ENCODE measurements at places on chromosomes 16 and 17.

DNA sequence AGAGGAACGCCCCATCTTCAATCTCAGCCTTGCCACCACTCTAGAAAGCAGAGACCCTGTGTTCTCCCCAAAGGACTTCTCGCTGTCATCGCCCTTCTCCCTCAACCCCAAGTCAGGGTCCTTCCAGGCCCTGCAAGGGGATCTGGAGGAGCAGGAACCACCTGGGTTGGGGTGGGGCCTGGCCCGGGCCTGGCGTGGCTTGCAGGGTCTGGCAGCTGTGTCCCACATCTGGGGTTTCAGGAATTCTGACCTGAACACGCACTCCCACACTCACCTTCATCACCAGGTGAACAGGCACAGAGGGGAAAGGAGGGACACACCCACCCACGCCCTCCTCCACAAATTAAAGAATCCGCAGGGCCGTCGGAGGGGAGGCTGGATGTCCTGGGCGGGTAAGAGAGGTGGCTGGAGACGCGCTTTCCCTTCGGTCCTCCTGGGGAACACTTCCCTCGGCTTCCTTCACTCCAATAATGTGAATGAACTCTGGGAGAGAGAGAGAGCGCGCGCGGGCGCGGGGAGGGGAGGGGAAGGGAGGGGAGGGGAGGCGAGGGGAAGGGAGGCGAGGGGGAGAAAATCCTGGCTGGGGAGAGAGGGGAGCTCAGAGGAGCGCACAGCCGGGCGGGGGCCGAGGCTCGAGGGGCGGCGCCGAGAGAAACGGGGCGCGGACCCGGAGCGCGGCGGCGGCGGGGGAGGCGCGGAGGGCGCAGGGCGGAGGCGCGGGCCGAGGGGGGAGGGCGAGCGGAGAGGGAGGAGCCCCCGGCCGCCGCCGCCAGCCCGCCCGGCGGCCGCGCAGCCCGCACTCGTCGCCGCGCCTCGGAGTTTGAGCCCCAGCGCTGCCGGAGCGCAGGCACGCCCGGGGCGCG is at the start of gene CACNG4:
TSS of gene CACNG4 (plus strand) at position 799 of the 863 bp plus-strand sequence. CDS start 205 bp downstream, outside the sequence.
- no peak for DNase-seq

DNA sequence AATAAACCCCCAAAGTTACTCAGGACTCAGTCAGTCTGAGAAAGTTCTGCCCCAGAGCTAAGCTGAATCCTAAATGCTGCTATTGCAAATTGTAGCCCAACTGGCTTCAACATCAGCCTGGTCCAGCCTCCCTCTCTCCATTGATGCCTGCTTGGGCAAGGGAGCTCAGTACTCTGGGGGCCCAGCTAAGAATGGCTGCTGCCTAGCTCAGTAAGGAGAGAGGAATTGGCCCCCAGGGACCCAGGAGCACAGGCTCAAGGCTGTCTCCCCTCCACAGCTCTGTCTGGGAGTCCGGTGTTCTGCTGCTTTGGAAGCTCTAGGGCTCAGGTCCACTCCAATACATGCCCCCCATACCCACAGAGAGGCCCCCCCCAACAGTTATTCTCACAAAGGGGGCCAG is 1.6 kb downstream of the UNC119 start:
- DNase-seq, result no peak

GRCh38 chr16:87832137-87832527 is 37.2 kb downstream of the SLC7A5 start:
- no peak for DNase-seq

GRCh38 chr16:89002851-89003830 is 26.1 kb upstream of the CBFA2T3 start:
- DNase-seq, result no peak

DNA sequence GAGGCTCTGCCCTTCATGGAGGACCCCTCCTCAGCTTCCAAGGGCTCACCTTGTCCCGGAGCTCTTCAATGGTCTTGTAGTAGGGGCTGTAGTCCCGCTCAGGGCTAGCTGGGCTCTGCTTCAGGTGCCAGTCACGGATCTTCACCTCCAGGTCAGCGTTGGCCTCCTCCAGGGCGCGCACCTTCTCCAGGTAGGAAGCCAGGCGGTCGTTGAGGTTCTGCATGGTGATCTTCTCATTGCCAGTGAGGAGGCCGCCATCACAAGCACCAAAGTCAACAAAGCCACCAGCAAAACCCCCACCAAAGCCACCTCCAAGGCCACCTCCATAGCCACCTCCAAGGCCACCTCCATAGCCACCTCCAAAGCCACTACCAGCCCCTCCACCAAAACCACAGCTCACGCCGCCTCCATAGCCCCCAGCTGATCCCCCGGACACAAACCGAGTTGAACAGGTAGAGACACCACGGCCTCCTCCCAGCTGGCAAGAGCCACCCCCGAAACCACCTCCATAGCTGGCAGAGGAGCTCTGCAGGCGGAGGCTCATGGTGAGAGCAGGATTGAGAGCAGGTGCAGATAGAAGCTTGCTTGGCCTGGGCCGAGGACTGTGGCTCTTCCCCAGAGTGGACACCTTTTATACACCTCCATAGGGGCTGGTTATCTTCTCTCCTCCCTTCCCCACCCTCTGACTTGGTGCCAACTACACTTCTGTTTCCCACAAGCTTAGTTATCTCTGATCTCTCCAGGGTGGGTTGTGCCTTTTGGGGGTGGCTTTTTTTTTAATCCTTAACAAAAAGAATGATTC is at the start of gene KRT13:
TSS of gene KRT13 (minus strand) at position 606 of the 802 bp plus-strand sequence. CDS start at position 544, 62 bp downstream.
- no peak for DNase-seq

GRCh38 chr17:72407931-72408330 is 287.1 kb downstream of the SOX9 start:
- no peak for DNase-seq

DNA sequence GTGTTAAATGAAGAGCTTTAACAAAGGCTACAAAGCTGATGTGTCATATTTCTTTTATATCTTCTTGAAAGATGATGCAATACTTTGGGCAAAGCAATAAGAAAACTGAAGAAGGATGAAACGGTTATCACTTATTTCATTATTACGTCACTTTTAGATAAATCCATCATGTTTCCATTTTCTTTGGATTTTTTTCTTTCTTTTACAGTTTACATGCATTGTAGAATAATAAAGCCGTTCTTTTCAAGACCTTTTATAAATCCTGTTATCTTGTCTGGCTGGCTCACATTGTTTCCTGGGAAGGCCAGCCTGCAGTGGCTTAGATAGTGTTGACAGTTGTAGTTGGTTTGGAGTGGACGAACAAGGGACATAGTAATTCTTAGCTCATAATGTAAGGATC is 28.9 kb downstream of the TANC2 start:
- no peak for DNase-seq

DNA sequence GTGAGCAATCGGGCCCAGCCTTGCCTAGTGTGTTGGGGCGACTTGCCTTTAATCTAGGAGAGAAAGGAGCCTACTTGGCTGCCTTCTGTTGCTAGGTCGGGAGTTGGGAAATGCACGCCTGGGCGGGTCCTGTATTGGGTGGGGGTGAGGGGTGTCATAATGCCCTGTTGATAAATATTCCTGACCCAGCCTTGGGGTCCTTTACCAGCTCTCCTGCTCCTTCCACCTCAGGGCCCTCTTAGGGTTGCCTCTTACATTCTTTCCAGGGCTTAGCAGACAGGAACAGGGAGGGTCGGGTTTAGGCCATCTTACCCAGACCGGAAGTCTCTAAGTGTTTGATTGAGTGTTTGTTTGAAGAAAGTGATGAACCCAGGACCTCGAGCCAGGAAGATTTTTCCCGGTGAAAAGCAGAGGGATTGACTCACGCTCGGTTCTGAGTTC is 112.9 kb downstream of the SEC14L1 start:
- no peak for DNase-seq

DNA sequence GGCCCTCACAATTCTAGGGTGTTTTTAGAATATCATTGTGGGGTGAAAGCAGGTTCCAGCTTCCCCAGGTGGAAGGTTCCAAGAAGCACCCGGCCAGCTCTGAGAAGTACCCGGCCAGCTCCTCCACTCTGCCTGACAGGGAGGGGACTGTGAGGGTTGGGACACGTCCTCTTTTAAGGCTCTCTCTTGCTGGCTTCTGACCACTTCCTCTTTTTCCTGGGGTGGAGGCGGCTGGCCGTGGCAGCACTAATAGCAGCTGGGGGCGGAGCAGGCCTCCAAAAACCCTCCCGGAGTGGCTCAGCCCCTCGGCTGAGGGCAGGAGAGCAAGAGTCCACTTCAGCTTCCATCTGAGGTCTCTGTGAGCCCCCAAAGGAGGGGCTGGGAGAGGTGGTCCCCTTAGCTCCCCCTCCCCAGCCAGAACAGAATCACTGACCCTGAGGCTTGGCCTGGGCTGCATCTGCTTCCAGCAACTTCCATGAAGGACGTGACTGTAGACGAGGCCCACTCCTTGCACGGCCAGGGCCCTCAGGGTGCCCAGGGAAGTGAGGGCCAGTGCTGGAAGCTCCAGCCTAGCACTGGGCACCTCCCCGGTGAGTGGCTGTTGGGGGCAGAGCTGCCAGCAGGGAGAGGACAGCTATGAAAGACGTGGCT is 26.7 kb upstream of the PLCG2 start:
- no peak for DNase-seq

DNA sequence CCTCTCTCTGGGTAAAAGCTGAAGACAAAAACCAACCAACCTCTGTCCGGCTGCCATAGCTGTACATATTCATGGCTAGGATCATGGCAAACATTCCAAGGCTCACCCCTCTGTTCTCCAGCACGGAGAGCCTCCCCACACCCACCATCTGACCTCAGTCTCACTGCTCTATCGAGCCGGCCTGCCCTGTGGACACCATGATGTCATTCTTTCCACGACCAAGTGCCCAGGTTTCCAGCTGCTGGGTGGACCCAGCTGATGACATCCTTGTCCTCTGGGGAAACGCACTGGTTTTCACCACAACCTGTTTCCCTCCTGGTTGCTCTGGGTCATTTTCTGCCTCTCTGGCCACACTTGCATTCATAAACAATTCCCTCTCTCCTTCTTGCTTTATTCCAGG is 67.7 kb downstream of the NDEL1 start:
- DNase-seq, result no peak

GRCh38 chr16:47524007-47524405 is 62.9 kb downstream of the PHKB start:
- DNase-seq, result no peak

- DNase-seq, result no peak
These were observed 10.3 kb downstream of the MPP3 start for GRCh38 chr17:43822570-43823190.

DNA sequence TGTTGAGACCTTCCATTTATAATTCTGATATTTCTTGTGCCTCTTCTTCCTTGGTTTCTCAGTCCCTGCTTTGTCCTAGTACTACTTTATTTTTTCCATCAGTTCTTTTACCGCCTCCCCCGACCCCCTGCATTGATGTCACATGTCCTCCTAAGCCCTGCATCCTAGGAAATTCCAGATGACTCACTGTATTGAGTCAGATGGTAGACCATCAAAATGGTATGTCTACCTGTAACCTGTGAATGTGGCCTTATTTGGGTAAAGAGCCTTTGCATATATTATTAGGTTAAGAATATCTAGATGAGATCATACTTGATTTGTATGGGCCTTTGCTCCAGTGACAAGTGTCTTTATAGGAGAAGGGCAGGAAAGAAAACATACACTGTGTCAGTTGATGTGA is 515.3 kb upstream of the CA10 start:
- DNase-seq, result no peak

- no peak for DNase-seq
These were observed 95.9 kb downstream of the OR1D5 start for GRCh38 chr17:2967515-2967914.

- no peak for DNase-seq
These were observed 487.1 kb downstream of the GRIN2A start for GRCh38 chr16:9695152-9695551.

GRCh38 chr17:3571043-3571900 is 13.7 kb upstream of the TRPV3 start:
- no peak for DNase-seq

GRCh38 chr16:86692426-86692825 is 114.1 kb downstream of the FOXL1 start:
- no peak for DNase-seq

DNA sequence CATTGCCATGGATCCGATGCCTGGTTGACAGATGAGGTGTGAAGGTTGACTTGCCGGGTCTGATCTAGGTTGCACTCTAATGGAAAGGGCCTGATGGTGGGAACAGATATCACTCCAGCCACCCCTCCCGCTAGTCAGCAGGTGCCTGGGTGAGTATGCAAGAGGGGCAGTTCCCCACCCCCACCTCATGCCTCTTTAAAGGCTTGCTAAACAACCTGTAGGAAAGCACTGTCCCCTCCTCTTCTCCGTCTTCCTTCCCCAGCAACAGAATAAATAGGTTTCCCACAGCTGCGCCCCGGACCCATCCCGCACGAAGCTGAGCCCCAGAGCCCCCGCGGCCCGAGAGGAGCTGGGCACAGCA is 746 bp upstream of the TMEM132E start:
- DNase-seq, result no peak

DNA sequence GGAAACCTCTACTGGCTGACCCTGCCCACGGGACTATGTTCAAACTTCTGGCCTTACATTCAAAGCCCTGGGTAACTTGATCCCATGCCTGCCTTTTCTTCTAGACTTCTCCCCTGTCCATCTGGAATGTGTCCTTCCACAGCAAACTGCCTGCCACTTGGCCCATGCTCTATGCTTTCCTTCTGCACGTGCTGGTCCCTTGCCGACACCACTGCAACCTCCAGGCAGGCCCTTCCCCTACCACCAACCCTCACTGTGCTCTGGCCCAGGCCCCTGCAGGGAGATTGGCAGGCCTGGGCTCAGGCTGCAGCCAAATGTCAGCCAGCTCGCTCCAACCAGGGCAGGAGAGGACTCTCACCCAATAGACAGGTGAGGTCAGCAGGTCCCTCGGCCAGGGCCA is 11.0 kb downstream of the HSD11B2 start:
- DNase-seq, result no peak

GRCh38 chr17:30886187-30886586 is 19.9 kb downstream of the TEFM start:
- DNase-seq, result no peak

GRCh38 chr16:81481207-81481821 is 36.7 kb downstream of the CMIP start:
- no peak for DNase-seq

DNA sequence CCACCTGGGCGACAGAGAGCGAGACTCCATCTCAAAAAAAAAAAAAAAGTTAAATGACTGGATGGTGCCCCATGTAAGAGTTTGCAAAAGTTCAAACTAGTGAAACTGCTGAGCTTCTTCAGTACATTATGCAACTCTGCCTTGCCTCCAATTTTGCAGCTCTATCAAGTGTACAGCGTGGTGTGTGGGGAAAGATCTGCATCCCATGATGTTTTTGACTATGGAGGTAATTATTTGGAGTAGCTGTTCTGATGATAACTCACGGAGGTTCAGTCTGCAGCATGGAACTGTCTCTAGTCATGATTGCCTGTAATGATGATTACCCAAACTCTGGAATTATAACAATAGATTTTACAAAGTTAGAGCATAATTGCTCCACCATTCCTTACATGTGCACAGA is 149.6 kb downstream of the PITPNC1 start:
- no peak for DNase-seq

- DNase-seq, result no peak
These were observed 89.1 kb upstream of the GNAO1 start for GRCh38 chr16:56102183-56102686.

All from cerebellar nuclear complex (tissue), 1 donor.